Erythroblast (primary cell): ENCODE measurements at places on chromosomes 7 and 10.
A peak's percentile ranks its signal among the peaks of the same experiment; 100 is the strongest.

DNA sequence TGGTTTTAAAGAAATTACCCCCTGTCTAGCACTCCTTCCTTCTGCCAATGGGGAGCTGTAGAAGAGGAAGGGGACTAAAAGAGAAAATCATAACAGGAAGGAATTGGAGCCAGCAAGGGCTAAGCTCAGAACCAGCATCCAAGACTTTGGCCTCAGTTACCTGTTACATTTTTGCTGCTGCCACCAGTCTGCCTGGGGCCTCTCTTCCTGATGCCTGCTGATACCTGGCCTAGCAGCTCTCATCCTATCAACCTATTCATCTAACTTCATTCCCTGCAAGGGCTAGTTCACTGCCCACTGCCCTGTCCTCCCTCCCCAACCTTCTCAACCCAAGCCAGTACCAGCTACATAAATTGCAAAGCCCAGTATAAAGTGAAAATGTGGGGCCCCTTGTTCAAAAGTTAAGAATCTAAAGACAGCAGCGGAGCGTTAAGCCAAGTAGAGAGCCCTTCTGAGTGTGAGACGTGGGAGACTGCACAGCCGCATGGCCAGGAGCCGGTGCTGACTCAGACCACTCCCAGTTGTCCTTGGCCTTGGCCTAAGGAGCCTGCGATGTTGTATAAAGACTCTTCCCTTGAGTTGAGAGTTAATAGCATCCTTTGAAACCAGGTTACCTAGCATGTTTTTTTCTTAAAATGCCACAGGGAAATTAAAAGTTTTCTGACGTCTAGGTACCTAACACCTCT lies 13.2 kb upstream of the AOC1 start:
- DNase-seq = no peak

- DNase-seq = no peak
Observed at GRCh38 chr7:29270594-29271318, 76.2 kb downstream of the CHN2 start.

DNA sequence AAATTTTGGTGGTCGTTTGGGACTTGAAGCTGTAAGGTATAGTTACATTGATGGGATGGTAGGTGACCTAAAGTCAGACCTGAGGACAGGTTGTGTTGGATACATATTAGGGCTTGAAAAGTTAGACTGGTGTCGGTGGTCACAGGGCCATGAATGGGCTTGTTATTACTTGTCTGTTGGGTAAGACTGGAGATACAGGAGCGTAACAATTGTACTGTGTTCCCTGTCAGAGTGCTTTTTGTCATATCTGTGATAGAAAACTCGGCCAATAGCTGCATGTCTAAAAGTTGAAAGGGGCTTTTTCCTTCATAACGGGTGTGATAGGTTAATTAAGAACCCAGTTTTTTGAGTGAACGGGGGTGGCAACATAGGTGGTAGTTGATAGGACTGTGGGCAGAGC lies 13.5 kb upstream of the CHST3 start:
- no peak for DNase-seq

DNA sequence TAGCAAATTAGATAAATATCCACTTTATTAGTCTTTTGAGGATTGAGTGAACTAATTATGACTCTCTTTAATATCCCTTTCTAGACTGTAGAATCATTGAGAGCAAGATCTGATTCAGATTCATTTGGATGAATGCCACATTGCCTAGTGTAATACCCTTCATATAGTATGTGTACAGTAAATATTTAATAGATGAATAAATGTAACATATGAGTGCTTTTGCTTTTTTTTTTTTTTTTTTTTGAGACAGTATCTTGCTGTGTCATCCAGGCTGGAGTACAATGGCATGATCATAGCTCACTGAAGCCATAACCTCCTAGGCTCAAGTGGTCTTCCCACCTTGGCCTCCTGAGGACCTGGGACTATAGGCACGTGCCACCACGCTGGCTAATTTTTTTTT lies 14.8 kb downstream of the SAMD8 start:
- no peak for DNase-seq

GRCh38 chr7:102404005-102404861 lies 8.1 kb downstream of the PRKRIP1 start:
- DNase-seq = peak; percentile 77

- no peak for DNase-seq
Observed at GRCh38 chr7:85627791-85628586, 441.1 kb upstream of the SEMA3D start.

DNA sequence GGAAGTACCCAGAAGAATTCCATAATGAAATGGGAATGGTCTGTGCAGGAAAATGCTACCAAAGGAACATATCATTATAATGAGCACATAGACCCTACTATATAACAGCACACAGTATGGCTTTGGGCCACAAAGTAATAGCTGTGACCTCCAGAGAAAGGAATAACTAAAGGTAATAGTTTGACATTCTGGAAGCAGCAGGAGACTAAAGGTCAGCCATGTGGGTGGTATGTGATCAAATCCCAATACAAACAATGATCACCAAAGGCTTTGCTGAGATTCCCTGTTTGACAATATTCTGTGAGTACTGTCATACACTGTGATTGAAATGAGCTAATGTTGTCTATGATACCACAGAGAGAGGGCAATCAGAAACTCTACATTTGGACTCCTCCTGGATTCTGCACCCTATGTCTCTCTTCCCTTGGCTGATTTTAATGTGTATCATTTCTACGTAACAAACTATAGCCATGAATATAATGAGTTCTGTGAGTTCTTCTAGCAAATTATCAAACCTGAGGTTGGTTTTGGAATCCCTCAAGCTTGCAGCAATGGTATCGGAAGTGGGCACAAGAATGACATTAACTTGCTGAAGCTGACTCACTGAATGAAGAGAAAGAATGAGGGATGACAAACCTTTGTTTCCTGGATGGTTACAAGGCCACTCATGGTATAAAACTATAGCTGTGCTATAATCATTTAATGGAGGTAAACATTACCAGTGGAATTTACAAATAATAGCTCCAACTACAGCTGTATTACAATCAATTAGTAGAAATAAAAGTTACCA lies 99.6 kb downstream of the JMJD1C start:
- DNase-seq = no peak

DNA sequence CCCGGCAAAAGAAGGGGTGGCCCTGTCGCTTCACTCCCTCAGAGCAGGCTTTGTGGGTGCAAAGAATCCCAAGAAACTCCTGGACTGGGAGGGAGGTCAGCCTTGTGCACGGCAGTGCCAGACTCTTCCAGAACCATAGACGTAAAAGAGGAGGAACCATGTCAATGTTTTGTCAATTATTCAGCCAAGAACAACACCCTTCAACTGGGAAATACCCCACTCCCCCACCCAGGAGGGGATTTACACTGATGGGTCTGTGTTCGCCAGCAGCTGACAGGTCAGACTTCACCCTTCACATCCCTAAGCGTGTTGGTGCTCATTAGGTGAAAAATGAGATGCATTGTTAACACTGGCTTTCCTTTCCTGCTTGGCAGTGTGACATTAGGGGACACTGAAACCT lies 116.8 kb upstream of the BMPER start:
- DNase-seq = no peak

- no peak for DNase-seq
Observed at GRCh38 chr7:33742999-33743587, 162.2 kb upstream of the BMPER start.

DNA sequence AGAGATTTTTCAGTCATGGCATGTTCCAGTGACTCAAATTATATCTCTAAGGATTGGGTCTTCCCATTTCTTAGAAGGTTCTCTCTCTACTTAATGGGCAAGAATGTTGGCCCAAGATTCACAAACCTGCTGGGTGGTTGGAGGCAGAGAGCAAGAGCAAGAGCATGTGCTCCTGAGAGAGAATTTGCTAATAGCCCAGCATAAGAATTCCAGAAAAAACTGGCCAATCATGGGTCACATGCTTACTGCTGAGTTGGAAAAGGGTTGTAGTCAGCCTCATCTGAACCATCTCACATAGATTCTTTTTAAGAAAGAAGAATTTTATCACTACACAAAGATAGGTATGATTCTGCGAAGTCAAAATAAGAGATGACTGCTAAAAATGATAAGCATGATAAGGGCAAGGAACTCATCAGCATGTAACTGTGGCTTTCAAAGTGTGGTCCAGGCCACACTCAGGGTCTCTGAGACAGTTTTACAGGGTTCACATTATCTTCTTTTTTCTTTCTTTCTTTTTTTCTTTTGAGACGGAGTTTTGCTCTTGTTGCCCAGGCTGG lies 8.2 kb upstream of the VCL start:
- peak; percentile 15 for DNase-seq

DNA sequence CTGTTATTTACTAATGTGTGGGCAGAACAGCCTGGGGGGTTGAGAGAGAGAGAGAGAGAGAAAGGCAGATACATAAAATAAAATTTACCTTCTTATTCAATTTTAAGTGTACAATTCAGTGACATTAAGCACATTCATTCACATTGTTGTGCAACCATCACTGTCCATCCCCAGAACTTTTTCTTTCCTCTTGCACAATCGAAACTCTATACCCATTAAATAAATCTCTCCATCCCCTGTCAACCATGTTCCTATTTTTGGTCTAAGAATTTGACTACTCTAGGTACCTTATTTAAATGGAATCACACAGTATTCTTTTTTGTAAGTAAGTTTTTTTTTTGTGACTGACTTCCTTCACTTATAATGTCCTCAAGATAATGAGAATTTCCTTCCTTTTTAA lies 181.6 kb downstream of the SND1 start:
- DNase-seq = no peak
